ENCODE measurements at places on chromosomes 3 and 15.
A peak's percentile ranks its signal among the peaks of the same experiment; 100 is the strongest.

DNA sequence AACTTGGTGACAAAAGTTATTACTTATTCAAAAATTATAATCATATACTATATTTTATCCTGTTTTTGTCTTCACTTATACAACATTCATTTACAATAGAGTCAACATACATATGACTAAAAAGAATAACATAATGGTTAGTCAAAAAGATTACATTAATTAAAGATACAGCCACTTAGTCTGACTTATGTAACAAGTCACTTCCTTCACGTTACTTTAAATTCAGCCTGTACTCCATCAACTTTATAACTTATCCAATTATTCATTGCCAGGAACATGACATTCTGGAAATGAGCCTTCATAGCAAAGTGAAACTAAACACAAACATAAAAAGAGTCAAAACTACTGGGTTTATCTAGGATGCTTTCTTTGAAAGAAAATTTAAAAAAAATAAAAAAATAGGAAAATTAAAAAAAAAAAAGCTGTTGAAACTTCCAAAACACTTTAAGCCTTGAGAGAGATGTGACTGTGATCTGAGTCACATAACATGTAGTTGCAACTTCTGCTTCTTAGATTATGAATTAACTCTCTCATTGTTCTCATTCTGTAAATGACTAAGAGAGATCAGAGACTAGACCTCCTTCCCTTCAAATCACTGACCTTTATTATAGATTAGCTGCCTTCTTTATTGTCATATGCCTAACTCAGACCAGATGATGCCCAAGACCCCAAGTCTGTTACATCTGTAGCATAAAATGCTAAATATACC, 107.8 kb downstream of the MYRIP start:
- peak; percentile 28 for DNase-seq

- DNase-seq: peak; percentile 28
These were observed 103.1 kb downstream of the CMSS1 start for GRCh38 chr3:99920481-99921376.

DNA sequence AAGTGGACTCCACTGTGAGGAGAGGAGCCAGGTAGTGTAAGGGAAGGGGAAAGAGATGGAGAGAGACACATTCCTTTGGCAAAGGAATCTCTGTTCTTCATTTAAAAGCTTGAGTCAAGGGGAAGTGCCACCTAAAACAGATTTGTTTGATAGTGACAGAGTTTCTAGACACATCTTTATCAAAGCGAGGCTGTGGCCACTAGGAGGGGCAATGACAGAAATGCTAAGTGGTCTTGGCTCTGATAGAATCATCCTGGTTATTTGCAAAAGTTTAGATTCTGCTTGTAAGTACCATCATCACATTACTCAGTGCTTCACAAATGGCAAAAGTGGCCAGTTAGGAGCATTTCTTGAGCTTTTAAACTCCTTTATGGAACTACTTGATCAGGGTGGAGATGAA, 261.4 kb downstream of the CNTN3 start:
- no peak for DNase-seq

- no peak for DNase-seq
These were observed 49.1 kb downstream of the NEK11 start for GRCh38 chr3:131075632-131076328.

DNA sequence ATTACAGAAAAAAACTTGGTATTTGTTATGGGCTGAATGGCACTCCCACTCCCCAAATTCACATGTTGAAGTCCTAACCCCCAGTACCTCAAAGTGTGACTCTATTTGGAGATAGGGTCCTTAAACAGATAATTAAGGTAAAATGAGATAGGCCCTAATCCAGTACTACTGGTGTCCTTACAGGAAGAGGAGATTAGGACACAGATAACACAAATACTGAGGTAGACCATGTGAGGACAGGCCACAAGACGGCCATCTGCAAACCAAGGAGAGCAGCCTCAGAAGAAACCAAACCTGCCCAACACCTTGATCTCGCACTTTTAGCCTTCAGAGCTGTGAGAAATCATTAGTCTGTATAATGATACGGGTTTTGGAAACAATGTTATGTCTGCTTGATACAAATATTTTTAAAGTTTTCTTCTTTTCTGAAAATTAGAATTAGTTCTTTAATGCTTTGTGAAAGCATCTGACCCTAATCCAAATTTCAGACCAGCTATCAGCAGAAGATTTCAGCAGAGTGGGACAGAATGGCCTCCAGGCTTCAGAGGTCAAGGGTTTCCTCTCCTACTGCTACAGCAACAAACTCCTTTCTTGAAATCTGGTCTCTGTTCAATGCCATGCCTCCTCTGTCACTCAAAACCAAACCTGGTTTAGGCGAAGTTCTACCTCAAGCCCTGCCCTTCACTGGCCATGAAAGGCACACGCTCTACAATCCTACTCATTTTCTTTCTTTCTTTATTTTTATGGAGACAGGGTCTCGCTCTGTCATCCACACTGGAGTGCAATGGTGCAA, 22.0 kb upstream of the HDC start:
- no peak for DNase-seq

DNA sequence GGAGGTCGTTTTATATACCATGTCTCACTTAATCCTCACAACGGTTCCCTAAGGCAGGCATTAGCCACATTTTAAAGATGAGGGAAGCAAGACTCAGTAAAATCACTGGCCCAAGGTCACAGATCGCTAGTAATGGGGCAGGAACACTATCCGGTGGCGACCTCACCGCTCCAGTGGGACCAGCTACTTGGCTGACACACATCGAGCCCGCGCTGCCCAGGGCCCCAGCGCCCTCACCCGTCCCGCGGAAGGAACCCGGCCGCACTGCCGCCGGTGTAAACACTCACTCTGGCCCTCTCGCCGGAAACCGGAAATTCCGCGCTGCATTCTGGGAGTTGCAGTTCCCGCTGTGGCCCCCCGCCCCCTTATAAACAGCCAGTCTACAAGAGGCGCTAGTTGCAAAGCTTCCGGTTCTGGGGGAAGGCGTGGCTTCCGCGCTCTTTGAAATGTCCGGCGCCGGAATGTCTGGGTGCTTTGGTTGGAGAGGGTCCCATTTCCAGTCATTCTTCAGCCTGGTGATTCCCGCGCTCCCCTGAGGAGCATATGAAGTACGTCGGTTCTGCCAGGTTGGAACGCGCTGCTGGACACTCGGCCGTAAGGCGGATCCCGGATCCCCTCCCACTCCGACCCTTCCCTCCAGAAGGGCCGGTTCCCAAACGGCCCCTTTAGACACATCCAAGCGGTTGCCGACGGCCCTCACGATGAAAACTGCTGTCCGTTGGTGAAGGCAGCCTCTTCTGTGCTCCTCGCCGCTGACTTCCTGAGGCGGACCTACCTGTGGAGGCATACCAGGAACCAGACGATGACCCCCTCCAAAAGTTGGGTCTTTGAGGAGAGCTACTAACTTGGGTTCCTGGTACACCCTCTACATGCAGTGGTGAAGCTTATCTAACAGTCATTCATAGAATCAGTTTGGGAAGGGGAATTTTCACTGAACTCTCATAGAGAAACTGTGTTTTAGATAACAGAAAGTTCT, at the start of gene UBL7:
UBL7 (minus strand) TSS at position 290 of the 976 bp plus-strand sequence. CDS start 2,293 bp downstream, outside the sequence.
- peak; percentile 96 for DNase-seq

- no peak for DNase-seq
These were observed 141.0 kb upstream of the ARHGEF26 start for GRCh38 chr3:153980252-153980590.

DNA sequence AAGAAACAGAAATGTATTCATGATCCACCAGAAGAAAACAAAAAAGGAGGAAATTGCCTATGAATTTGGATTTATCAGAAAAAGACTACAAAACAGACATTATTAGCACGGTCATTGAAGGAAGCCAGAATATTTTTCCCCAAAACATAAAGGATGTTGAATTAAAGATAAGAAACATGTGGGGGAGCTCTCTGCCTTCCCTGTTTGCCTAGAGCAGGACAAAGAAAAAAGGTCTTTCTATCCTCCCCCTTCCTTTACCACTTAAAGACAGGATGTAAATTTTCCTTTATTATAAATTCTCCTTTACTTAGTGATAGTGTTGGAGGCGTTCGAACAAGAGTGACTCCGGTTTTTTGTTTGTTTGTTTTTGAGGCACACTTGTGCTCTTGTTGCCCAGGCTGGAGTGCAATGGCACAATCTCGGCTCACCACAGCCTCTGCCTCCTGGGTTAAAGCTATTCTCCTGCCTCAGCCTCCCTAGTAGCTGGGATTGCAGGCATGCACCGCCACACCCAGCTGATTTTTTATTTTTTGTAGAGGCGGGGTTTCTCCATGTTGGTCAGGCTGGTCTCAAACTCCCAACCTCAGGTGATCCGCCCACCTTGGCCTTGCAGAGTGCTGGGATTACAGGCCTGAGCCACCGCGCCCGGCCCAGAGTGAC, 14.9 kb upstream of the RPN1 start:
- DNase-seq: no peak

DNA sequence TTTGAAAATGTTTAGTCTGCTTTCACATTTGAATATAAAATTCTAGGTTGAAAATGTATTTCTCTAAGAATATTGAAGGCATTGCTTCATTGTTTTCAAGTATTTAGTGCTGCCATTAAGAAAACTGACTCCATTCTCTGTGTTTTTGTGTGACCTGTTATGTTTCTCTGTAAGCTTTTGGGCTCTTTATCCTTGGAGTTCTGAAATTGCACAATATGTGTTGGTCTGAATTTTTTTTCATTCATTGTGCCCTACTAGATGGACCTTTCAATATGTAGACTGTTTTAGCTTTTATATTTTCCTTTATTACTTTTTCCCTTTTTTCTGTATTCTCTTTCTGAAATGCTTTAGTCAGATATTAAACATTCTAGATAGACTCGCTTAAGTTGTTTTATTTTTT, 22.2 kb downstream of the FAM98B start:
- no peak for DNase-seq

- DNase-seq: no peak
These were observed 54.7 kb upstream of the PPARG start for GRCh38 chr3:12234192-12234591.

GRCh38 chr3:6326771-6327170, 534.1 kb upstream of the GRM7 start:
- DNase-seq: no peak

DNA sequence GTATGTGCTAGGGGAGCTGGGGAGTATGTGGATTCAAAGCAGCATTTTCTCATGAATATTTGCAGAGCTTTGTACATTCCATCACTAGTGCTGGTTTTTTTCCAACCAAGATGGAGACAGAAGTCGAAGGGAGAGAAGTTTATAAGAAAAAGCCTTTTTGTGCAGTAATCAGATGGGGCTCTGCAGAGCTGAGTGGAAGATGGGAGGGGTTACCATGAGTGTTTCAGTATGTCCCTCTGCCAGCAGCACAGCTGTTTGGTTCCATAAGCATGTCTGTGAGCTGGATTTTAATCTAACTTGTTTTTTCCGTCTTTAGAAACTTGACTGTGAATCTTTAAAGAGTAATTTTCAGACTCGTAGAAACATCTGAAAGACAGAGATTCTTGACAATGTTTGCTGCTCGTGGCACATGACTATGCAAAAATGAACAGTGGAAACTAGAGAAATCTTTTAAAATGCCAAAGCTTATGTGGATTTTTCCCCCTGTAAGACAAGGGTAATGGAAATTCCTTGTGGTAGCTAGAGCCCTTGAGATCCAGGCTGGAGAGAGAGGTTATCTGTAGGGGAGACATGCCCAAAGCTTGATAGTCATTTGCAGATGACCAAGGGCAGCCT, 20.3 kb downstream of the STARD9 start:
- DNase-seq: no peak

DNA sequence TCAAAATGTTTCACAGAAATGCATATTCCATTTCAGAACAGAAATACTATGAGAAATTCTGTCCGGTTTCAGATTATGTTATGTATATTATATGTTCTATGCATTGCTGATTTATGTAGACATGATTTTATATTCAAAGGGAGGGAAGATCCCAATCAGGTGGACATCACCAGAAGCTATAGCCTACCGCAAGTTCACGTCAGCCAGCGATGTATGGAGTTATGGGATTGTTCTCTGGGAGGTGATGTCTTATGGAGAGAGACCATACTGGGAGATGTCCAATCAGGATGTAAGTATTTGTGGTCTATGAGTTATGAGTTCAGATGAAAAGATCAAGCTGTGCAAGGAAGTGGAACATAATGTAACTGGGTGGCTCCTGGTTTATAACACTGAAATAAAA, 341.7 kb downstream of the EPHA3 start:
- no peak for DNase-seq

DNA sequence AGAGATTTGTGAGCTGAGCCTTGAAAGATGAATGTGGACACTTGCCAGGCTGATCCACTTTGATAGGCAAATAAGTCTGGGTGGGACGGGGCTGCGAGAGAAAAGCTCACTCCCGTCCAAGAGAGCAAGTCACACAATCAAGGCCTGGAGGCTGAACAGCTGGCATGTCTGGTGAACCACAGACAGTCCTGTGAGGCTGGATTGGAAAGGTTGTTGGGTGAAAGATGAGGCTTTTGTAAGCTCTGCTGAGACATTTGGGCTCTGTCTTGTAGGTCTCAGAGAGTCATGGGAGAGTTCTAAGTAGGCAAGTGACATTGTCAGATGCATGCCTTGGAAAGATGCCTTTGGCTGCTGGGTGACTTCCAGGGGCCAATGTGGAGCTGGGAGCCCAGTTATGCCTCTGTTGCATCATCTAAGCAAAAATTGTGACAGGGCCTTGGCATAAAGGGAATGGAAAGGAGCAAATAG, 38.5 kb downstream of the RPLP1 start:
- DNase-seq: no peak

DNA sequence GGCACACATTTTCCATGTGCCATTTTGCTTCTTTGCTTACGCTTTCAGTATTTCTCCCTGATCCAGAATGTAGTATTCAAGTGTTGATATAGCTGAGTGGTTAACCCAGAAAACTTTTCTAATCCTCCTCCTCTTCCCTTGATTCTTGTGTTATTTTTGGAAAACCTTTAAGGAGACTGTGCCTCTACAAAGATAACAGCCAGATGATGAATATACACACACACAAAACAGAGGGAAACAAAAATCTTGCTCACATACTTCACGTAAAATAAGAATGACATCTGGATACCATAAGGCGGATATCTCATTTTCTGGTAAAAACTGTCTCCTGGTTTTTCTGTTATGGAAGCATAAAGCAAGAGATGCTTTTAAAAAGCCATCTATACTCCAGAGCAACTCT, 295.8 kb upstream of the THBS1 start:
- no peak for DNase-seq

DNA sequence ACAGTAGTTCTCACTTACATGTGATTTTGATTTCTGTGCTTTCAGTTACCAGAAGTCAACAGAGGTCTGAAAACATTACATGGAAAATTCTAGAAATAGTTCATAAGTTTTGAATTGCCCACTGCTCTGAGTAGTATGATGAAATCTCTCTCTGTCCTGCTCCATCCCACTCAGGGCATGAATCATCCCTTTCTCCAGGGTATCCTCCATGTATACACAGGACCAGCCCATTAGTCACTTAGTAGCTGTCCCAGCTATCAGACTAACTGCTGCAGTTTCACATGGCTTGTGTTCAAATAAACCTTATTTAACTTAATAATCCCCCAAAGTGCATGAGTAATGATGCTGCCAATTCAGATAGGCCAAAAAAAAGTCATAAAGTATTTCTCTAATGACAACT, 38.6 kb downstream of the EPHA3 start:
- DNase-seq: peak; percentile 97

GRCh38 chr3:190167936-190168680, 47.4 kb upstream of the P3H2 start:
- DNase-seq: no peak
